ENCODE measurements at places on chromosomes 7 and 10.

GRCh38 chr10:69416695-69417094, at the start of gene TACR2:
Gene TACR2 (minus strand): TSS chr10:69416918. CDS start chr10:69416323, 595 bp downstream.
- no peak for DNase-seq

GRCh38 chr10:24096281-24096680, 112.7 kb upstream of the KIAA1217 start:
- no peak for DNase-seq

GRCh38 chr7:140673774-140674155, 1.0 kb downstream of the ADCK2 start:
- DNase-seq, result no peak

DNA sequence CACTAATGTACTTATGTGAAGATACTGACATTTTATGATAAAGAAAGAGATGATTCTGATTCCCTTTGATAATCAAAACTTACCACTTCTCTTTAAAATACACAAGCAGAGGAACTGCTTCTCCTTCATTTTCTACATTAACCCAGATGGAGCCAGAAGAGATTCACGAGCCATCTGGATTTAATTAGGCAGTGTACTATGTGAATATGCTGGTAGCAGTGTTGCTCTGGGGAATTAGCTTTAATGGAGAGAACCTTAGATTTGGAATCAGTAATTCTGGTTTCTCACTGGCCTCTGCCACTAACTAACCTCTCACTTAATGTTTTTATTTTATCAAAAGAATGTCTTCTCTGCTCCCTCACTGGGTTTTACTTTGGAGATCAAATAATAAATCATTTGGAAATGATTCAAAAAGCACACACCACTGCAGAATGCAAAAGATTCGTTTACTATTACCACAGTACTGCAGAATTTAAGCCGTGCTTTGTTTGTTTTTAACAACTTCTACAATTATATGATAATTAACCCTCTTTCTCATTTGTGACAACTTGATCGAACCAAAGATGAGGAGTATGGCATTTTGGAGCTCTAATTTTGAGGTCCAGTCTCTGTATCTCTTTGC, 77.5 kb upstream of the PHYHIPL start:
- no peak for DNase-seq

GRCh38 chr7:21142081-21142480, 285.8 kb upstream of the SP4 start:
- DNase-seq, result no peak

DNA sequence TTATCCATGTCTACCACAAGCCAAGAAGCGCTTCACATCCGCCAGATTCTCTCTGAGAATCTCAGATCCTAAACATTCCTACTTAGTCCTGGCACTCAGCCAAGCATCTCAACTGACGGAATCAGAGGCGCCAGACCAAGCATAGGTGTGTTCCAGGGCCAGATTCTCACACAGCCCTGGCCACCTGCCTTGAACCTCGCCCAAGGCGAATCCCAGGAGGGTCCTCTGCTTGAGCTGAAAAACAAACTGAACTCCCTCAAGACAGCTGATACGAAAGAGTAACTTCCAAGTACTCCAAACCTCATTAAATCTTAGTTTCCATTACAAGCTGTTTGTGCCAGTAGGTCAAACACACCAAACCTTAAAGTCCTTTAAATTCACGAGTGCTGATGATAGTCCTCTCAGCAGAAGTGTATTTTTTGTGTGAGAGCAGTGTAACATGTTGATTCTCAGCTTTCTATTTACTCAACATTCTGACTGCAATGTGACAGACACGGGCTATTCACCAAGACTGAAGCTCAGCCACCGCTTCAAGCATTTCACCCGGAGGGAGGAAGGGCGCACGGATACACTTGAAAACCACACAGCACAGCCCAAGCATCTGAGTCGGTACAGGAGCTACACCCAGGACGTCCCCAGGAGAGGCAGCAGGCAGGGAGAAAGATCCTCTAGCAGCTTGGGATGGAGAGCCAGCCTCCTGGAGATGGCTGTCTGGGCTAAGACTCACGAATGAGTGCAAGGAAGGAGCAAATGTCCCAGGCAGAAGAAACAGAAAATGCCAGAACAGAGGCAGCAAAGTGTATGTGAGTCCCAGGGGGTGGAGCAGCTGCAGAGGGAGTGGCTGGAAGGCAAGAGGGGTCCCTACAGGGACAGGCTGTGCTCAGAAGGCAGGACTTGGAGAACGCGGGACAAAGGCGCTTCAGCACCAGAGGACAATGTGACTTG, 6.0 kb downstream of the PARD3 start:
- DNase-seq, result no peak

GRCh38 chr10:86688398-86688921, 20.1 kb downstream of the LDB3 start:
- DNase-seq, result no peak

- no peak for DNase-seq
These were observed 60.6 kb upstream of the AKR1C1 start for GRCh38 chr10:4902571-4903011.

- no peak for DNase-seq
These were observed 531 bp downstream of the IKZF1 start for GRCh38 chr7:50304911-50305582.

- DNase-seq, result no peak
These were observed 43.6 kb downstream of the SYPL1 start for GRCh38 chr7:106068538-106068961.

GRCh38 chr10:7601023-7601656, 65.6 kb downstream of the ITIH5 start:
- DNase-seq, result no peak

GRCh38 chr7:155460926-155461613, 3.1 kb downstream of the EN2 start:
- no peak for DNase-seq

DNA sequence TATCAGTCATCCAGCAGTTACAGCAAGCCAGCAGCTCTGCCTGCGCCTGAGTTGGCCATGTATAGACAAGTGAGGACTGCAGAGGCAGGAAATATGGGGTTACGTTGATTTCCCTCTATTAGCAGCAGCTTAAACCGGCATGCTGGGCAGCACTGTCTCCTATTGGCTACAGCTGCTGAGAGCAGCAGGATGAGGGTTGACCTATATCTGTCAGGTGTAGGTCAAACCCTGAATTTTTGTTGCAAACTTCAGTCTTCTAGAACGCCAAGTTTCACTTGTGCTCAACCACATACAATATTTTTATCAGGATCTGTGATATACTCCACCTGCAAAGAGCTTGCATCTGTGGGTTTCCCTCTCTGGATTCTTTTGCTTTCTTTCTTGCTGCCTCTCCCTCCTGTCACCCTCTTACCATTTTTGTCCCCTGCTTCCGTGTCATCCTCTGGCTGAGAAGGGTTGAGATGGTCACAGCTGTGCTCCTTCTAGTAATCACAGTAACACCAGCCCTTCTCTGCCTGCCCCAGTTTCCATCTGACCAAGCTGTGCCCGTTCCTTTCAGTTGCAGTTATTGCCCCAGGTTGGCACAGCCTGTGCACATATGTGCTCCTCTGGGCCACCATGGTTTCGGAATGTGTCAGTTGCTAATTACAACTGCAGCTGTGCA, 23.8 kb upstream of the GLCCI1 start:
- no peak for DNase-seq

- DNase-seq, result no peak
These were observed 1.4 kb upstream of the CREB5 start for GRCh38 chr7:28410628-28411531.

DNA sequence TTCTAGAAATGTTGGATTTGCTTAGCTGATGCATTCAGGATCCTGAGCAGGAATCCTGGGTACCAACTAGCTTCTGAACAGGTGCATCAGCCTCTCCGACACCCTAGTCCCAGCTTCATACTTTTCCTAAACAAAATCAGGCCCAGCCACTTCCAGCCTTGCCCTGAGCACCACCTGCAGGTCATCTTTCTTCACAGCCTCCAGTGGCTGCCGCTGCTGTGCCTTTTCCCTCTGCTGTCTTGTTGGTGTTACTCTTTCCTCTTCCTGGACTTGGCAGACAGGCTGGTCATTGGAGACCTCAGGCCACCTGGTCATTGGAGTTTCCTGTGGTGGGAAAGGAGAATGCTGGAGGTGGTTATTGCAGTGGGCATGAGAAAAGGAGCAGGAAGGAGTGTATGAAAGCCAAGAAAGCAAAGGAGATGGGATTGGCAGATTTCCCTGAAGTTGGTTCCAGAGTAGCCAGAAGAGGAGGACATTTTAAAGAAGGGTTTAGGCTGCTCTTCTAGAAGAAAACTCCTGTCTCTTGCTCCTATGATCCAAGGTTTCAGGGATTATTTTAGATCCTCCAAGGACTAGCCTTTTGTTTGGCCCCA, 48.2 kb upstream of the NFKB2 start:
- DNase-seq, result no peak

GRCh38 chr10:3142146-3142875, 30.3 kb downstream of the PITRM1 start:
- no peak for DNase-seq

GRCh38 chr10:76399226-76399625, 967.8 kb downstream of the LRMDA start:
- DNase-seq, result no peak

- DNase-seq, result no peak
These were observed 163.5 kb downstream of the GFRA1 start for GRCh38 chr10:116109481-116109880.

DNA sequence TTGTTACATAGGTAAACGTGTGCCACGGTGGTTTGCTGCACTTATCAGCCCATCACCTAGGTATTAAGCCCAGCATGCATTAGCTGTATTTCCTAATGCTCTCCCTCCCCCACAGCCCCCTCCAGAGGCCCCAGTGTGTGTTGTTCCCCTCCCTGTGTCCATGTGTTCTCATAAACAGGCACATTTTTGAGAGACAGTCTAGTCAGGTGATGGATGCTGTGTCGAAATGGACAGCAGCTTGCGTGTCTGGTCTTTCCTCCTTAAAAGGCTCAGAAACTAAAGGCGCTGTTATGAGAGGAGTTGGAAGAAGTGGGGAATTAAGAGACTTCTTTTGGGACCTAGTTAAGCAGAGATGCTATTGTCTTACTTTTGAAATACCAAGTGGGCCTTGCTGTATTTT, 296.0 kb downstream of the BBS9 start:
- no peak for DNase-seq

DNA sequence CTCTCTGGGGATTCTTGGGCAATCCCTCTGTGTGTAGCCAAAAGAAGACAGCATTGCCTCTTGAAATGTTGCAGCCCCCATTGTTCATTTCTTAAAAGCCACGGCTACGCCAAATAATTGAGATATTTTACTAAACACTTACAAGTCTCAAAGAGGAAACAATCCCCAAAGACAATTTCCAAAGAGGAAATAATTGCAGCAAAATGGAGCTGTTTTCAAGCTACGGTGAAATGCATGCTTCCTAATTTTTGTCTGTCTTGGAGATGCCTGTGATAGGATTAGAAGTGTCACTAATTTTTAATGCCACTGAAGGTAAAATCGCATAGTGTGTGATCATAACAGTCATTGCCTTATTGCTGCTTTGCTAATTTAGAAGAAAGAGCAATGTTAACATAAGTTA, 72.9 kb upstream of the NAMPT start:
- DNase-seq, result no peak

DNA sequence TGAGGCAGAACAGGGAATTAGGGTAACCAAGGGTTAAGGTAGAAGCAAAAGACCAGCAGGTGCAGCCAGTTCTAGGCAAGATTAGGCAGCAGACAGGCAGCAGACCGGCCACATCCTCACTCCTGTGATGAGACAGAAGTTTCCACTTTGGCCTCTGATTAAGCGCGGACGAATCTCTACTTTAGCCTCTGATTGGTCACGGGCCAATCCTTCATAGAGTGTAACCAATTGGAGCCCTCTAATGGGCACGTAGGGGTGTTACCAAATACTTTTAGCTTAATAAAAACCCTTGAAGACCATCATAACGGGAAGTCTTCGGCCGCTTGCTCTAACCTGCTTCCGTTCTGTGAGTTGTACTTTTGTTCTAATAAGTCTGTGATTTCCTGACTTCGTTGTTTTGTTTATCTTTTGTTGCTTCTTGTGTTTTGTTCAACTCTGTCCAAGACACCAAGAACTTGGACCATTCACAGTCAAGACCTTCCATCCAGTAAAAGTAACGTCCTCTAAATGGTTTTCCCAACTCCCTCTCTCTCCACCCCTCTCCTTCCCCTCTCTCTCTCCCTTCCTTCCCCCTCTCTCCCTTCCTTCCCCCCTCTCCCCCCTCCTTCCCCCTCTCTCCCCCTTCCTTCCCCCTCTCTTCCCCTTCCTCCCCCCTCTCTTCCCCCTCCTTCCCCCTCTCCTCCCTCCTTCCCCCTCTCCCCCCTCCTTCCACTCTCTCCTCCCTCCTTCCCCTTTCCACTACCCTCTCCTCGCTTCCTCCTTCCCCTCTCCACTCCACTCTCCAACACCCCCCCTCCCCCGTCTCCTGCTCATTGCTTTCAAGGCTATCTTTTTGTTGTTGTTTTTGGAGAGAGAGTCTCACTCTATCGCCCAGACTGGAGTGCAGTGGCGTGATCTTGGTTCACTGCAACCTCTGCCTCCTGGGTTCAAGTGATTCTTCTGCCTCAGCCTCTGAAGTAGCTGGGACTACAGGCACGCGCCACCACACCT, 13.2 kb upstream of the MALSU1 start:
- no peak for DNase-seq

- no peak for DNase-seq
These were observed 47.4 kb downstream of the MTPN start for GRCh38 chr7:135929722-135930141.

DNA sequence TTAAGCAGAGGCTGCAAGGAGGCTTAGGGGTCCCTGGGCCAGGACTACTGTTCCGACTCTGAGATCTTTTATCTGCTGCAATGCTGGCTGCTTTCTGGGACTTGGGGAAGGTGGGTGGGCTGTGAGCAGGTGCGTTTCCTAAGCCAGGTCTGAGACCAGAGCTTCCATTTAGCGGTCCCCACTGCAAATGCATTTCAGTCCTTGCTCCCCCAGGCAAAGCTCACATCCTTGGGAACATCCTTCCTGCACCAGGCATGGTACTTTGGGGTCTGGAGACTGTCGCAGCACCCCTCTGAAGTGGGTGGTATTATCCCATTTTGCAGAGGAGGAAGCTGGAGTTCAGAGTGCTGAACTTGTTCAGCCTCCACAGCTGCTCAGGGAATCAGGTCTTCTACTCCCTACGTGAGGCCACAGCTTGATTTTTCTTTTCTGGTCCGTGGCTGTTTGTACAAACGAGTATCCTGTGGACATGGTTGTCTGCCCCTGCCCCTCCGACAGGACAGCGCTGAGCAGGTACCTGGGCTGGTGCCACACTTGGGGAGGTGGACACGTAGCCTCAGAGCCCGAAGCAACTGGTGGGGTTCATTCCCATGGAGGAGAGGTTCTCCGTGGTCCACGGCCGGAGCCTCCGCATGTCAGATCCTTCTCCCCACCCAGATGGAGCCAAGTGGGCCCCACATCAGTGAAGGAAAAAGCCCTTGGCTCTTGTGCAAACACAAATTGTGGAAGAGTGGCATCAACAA, 20.0 kb downstream of the ZMIZ1 start:
- DNase-seq, result no peak

DNA sequence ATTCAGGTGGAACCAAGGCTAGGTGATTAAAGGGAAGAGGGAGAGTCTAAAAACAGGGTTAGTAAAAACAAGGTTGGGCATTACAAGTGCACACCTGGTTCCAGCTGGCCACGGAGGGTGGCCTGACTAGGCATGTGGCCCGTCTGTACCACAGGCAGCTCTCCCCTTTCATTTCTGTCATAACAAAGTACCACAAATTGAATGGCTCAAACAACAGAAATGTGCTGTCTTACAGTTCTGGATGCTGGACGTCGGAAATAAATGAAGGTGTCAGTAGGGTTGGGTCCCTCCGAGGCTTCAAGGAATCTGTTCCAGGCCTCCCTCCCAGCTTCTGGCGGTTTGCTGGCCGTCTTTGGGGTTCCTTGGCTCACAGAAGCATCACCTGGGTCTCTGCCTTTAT, 13.4 kb upstream of the WDR86 start:
- DNase-seq, result no peak

- DNase-seq, result no peak
These were observed 324.1 kb downstream of the ADARB2 start for GRCh38 chr10:1413256-1413655.

- DNase-seq, result no peak
These were observed 47.8 kb upstream of the CPN1 start for GRCh38 chr10:100129424-100129823.
